Calu3 (cell line): ENCODE measurements at places on chromosomes 2 and 18.

DNA sequence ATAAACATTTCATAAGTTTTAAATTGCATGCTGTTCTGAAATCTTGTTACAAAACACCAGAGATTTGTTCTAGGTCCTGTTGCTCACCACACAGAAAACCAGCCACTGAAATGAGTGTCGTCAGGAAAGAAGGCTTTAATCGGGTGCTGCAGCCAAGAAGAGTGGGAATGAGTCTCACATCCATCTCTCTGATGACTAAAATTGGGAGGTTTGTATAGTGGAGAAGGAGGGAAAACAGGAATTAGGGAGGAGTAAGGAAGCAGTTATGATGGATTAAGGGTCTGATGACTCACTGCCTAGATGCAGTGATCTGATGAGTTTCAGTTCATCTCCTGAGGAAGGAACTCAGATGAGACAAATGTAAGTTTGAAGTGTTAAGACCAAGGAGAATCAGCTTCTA is 42.1 kb upstream of the GPR39 start:
- no peak overlapping the region for H3K4me3 ChIP-seq
- no peaks in the 10 kb centered on the region for H3K27me3 ChIP-seq
- DNase-seq, result no peak
- H3K27ac ChIP-seq, result peak overlapping the region; percentile 54
- peaks cover 5% of the 10 kb centered on the region for H3K36me3 ChIP-seq

DNA sequence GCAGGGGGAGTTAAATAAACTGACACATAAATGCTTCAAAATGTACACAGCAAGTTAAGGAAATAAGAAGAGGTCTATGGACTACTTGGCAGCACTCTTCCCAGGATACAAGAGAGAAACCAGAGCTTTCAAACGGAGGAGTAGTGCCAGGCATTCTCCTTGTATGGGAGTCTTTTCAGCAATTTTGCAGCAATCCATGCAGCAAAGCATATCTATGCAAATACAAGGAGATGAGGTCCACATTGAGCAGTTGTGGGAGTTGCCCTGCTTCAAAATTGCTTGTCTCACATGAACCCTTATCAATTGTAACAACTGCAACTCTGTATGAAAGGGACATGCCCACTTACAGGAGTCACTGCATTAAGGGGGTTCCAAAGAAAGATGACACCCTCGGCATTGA is 37.8 kb downstream of the SCN9A start:
- no peaks in the 10 kb centered on the region for H3K27me3 ChIP-seq
- peaks cover 14% of the 10 kb centered on the region for H3K4me1 ChIP-seq
- H3K27ac ChIP-seq, result no peak overlapping the region
- DNase-seq, result no peak

DNA sequence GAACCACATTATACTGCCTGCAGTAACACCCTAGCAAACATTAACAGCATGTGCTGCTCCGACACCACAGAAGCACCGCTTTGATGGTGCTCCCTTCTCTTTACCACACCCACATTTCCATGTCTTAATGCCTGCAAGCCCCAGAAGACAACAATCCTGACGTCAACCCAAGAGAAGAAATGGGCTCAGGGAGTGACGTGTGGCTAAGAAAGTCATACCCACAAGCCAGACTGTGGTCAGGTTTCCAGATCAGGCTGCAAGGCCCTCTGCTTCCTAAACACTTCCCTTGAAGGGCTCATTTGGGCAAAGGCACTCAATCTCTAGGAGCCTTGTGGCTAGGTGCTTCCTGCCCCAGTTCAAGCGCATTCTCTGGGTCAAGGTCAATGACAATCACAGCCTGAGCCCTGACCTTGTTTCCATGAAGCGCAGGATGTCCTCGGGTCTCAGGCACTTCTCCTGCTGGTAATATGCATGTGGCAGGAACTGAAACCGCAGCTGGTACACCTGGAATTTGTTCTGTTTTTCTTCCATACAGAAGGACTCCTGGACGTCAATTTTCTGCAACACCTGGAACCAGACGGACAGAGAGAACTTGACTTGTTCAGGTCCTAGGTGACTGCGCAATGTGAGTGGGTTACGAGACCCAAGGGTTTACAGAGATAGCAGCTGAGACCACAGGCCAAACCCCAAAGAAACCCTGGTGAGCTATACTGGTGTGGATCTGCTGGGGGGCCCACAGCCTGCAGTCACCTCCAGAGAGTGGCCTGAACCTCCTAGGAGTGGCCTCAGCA is 67.2 kb downstream of the POLR1A start:
- no peak overlapping the region for H3K27ac ChIP-seq
- no peak overlapping the region for H3K4me3 ChIP-seq
- H3K36me3 ChIP-seq, result peaks cover 30% of the 10 kb centered on the region

DNA sequence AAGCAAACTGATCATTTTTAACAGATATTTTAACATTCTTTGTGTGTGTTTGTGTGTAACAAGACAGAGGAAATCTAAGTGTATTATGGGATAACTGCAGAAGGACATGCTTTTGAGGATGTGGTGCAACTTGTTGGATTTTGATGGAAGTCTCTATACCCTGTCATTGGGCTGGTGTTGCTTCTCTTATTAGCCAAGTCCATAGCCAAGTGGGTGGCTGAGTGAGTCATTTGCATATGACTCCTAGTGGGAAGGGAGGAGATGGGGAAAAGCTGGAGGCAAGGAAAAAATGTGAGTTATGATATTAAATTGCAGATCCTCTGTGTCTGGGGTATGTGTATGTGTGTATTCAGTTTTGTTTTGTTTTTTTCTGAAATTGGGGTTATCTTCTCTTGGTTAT is 879.9 kb downstream of the DCC start:
- no peak overlapping the region for H3K27ac ChIP-seq
- H3K36me3 ChIP-seq, result no peaks in the 10 kb centered on the region
- no peaks in the 10 kb centered on the region for H3K27me3 ChIP-seq
- H3K4me1 ChIP-seq, result no peaks in the 10 kb centered on the region
- DNase-seq, result no peak

DNA sequence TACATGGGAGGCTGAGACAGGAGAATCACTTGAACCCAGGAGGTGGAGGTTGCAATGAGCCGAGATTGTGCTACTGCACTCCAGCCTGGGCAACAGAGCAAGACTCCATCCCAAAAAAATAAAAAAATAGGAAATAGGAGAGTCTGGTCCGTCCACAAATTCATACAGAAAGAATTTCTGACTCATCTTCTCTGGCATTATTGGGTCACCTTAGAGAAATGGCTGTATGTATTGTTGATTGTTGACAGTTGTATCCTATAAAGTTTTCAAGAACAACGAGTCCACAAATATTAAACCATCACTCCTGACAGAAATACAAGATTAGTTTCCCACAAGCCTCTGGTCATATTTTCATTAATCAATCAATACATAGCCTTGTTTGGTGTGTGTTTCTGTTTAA is 20.4 kb downstream of the RBM43 start:
- H3K4me1 ChIP-seq, result no peaks in the 10 kb centered on the region
- no peaks in the 10 kb centered on the region for H3K36me3 ChIP-seq
- no peak for DNase-seq
- no peaks in the 10 kb centered on the region for H3K27me3 ChIP-seq

DNA sequence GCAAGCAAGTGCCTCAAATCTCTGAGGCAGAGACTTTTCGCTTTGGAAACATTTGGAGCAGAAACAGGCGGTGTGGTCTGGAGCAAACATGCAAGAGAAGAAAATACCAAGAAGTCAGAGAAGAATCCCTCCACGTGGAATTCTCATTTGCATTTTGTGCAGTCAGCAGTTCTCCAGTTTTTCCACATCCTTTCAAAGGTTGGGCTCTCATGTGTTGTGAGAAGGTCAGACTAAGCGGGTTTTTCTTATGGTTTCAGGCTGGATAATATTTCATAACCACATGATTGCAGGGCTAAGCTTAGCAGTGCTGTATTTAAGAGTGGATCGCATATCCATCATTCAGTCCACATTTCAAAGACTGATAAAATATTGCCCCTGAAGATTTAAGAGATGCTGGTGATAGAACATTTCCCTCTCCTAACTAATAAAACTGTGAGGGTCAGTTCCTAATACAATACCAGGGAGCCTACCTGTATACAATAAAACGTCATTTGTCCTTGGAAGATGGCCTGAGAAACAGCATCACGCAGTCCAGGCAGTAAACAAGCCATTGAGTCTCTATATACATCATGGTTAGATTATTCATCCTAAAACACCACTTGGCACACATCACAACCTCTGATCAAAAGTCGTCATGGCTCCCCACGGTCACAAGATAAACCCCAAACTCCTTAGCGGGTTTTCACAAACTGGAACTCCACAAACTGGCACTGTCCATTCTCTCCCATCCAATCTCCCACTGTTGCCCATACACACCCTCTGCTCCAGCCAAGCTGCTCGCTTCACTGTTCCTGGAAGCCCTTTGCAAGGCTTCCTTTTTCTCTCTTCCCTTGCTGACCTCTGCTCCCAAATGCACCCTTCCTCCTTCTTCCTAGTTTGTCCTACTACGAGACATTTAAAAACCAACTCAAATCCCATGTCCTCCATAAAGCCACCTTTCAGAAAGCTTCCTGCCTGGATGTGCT is 31.5 kb downstream of the ANKRD44 start:
- no peaks in the 10 kb centered on the region for H3K4me1 ChIP-seq
- no peak for DNase-seq
- H3K27ac ChIP-seq, result no peak overlapping the region
- H3K4me3 ChIP-seq, result no peak overlapping the region

GRCh38 chr2:152581360-152581759 is 135.9 kb downstream of the PRPF40A start:
- H3K4me1 ChIP-seq, result no peaks in the 10 kb centered on the region
- no peak overlapping the region for H3K4me3 ChIP-seq
- H3K27me3 ChIP-seq, result no peaks in the 10 kb centered on the region
- H3K27ac ChIP-seq, result no peak overlapping the region
- no peak for DNase-seq

DNA sequence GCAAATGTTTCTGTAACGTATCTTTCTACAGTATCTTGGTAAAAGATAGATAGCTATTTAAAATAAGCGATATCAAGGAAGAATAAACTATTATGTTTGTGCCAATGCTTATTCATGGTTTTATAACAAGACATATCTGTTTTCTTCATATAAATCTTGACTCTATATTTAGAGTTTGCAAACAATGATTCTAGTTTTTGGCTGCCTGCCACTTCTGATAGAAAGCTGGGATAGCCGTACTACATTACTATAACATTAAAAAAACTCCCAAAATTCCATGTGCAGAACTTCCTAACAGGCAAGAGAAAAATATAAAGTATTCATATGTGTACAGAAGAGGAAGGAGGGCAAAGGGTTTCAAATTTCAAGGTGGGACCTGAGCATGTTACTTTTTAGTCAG is 985.0 kb downstream of the BCL11A start:
- H3K4me3 ChIP-seq, result no peak overlapping the region
- no peaks in the 10 kb centered on the region for H3K36me3 ChIP-seq
- H3K27ac ChIP-seq, result no peak overlapping the region
- H3K4me1 ChIP-seq, result no peaks in the 10 kb centered on the region

GRCh38 chr2:238422285-238422684 is 4.4 kb upstream of the ASB1 start:
- H3K27ac ChIP-seq, result peak overlapping the region; percentile 27
- no peaks in the 10 kb centered on the region for H3K27me3 ChIP-seq
- H3K4me1 ChIP-seq, result peaks cover 48% of the 10 kb centered on the region
- no peak for DNase-seq
- H3K4me3 ChIP-seq, result no peak overlapping the region

GRCh38 chr2:107025869-107026380 is 140.0 kb upstream of the ST6GAL2 start:
- H3K36me3 ChIP-seq, result no peaks in the 10 kb centered on the region
- H3K27ac ChIP-seq, result no peak overlapping the region
- no peak overlapping the region for H3K4me3 ChIP-seq

- H3K27ac ChIP-seq, result no peak overlapping the region
- no peak for DNase-seq
- no peaks in the 10 kb centered on the region for H3K36me3 ChIP-seq
- H3K27me3 ChIP-seq, result no peaks in the 10 kb centered on the region
Measured at GRCh38 chr18:44497757-44498490, 182.8 kb upstream of the SETBP1 start.

DNA sequence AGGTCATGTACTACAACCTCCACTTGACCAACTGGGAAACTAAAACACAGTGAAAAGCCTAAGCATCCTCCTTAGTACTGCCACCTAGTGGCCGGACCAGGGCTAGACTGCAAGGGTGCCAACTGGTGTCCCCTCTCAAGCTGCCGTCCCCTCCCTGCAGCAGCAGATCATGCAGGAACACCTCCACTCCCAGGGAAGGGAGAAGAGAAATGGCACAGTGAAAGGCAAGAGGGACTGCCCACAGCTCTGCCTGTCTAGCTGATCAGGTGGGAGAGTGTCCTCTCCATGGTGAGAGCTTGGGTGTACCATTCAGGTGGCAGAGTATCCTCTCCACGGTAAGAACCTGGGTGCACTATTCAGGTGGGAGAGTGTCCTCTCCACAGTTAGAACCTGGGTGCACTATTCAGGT is 78.1 kb downstream of the AAK1 start:
- no peaks in the 10 kb centered on the region for H3K36me3 ChIP-seq
- no peak overlapping the region for H3K27ac ChIP-seq
- H3K4me1 ChIP-seq, result peaks cover 38% of the 10 kb centered on the region
- H3K27me3 ChIP-seq, result no peaks in the 10 kb centered on the region
- peak; percentile 67 for DNase-seq

GRCh38 chr2:67565761-67566160 is 168.6 kb downstream of the ETAA1 start:
- H3K36me3 ChIP-seq, result no peaks in the 10 kb centered on the region
- H3K27me3 ChIP-seq, result no peaks in the 10 kb centered on the region
- peak; percentile 33 for DNase-seq

GRCh38 chr2:200065477-200065876 is 110.1 kb downstream of the MAIP1 start:
- no peak for DNase-seq
- H3K4me1 ChIP-seq, result peaks cover 9% of the 10 kb centered on the region
- no peaks in the 10 kb centered on the region for H3K27me3 ChIP-seq
- no peak overlapping the region for H3K4me3 ChIP-seq
- no peaks in the 10 kb centered on the region for H3K36me3 ChIP-seq
- no peak overlapping the region for H3K27ac ChIP-seq
